ENCODE measurements at places on chromosomes 3 and 15.

- DNase-seq: no peak
Observed at GRCh38 chr3:72272356-72272755, 487.4 kb upstream of the PROK2 start.

DNA sequence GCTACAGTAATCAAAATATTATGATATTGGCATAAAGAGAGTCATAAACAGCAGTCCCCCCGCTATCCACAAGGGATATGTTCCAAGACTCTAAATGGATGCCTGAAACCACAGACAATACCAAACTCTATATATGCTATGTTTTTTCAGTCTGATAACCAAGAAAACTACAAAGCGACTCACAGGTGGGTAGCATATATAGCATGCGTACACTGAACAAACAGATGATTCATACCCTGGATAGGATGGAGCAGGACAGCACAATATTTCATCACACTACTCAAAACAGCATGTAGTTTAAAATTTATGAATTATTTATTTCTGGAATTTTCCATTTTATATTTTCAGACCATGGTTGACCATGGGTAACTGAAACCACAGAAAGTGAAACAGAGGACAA lies 87.0 kb upstream of the PPP2R3A start:
- no peak for DNase-seq

DNA sequence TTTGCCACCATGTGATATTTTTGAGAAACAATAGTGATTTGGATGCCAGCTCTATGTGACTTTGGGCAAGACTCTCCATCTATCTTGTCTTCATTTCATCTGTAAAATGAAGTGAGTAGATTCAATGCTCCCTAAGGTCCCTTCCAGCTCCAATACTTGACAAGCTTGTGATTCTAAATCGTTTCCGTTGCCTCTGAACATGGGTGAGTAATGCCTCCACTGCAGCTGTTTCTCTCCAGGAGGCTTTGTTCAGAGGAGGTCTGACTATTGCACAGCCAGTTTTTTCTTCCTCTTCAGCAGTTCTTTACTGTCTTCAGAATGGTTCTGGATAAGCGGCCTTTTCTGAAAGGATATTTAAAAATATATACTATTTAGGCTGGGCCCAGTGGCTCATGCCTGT lies 14.8 kb upstream of the TMOD3 start:
- DNase-seq: no peak

GRCh38 chr3:63951492-63952247 lies 39.5 kb upstream of the SCAANT1 start:
- no peak for DNase-seq

DNA sequence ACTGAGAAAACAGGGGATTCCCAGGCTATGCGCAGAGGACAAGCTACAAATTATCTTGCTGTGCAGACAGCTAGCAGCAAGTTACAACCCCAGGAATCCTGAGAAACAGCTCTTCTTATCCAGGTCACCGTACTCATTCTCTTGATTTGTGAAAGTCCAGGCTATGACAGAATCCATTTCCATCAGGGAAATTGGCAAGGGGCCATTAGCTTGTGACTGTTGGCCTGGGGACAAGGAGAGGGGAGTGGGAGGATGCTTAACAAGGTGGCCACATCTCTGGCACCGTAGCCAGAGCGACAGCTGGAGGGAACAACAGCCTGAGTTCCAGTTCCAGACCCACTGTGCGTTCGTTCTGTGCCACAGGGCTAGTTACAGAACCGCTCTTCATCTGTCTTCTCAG lies 44.9 kb upstream of the PLXNA1 start:
- DNase-seq: no peak

- DNase-seq: no peak
Observed at GRCh38 chr3:166123576-166123975, 286.4 kb upstream of the BCHE start.

DNA sequence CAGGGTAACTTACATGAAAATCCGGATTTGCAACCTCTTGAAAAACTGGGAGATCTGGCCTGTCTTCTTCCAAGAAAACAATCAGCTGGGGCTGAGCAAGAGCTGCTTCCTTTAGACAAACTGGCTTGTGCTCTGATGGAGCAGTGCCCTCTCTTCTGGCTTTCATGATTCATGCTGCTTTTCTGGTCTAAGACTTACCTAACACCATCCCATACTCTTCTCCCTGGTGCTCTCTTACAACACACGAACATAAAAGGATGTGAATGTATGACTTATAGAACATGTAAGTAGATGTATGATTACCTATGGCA lies 9.9 kb downstream of the TJP1 start:
- DNase-seq: no peak

GRCh38 chr3:195895861-195896360 lies 12.4 kb downstream of the TNK2 start:
- DNase-seq: no peak

DNA sequence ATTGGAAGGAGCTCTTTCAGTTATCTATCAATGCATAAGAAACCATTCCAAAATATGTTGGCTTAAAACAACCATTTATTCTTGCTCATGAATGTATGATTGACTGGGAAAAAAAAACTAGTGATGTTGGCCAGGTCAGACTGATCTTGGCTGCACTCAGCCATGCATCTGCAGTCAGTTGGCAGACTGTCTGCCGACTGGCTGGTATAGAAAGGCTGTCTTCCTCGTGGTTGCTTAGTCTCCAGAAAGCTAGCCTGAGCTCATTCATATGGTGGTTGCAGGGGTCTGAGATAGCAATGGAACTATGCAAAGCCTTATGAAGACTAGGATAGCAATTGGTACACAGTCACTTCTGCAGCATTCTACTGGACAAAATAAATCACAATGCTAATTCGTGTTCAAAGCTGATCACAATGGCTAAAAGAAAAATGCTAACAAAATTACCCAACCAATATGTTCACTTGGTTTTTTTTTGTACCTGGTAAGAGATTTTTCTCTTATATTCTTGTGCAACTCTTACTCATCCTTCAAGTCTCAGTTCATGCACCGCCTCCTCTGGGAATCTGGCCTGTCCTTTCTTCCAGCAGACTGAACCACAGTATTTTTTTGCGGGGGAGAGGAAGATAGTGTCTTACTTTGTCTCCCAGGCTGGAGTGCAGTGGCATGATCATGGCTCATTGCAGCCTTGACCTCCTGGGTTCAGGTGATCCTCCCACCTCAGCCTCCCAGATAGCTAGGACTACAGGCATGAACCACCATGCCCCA lies 126.8 kb downstream of the KCNAB1 start:
- DNase-seq: no peak

DNA sequence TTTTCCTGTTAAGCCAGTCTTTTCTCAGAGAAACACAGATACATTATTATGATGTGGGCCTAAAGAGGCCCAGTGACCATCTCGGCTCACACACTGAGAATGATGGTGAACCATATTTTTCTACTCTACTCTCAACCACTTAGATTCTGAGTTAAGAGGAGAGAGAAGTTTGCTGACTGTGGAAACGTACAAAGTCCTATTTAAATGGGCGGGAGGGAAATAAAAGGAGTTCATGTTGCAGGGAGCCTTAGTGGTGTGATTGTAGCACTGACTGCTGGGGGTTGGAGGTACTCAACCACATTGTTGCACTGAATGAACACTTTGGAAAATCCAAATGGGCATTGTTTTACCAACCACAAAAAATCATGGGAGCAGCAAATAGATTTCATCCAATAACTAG lies 51.0 kb downstream of the ATP8B4 start:
- DNase-seq: no peak

- no peak for DNase-seq
Observed at GRCh38 chr3:118988198-118989130, 46.2 kb downstream of the IGSF11 start.

DNA sequence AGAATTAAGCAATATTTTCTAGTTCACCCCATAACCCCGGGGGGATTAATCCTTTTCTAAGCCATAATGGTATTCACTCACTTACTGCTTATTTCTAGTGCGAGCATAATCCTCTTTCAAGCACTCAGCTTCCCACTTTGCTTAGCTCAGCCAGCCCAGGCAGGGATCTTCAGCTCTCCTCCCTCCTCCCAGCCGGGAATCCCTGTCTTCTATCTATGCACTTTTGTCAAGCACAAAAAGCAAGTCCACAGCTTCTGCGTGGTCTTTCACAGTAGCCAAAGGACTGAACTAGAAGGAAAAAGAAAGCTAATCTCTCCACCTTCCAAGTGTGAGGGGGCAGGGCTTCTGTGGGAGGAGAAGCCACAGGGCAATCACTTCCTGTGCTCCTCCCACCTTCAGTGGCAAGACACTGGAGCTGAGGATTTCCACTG lies 62.8 kb downstream of the PEX5L start:
- DNase-seq: no peak

GRCh38 chr3:151403246-151403645 lies 18.7 kb upstream of the P2RY12 start:
- DNase-seq: no peak

GRCh38 chr3:74693251-74693650 lies 78.8 kb upstream of the CNTN3 start:
- no peak for DNase-seq

DNA sequence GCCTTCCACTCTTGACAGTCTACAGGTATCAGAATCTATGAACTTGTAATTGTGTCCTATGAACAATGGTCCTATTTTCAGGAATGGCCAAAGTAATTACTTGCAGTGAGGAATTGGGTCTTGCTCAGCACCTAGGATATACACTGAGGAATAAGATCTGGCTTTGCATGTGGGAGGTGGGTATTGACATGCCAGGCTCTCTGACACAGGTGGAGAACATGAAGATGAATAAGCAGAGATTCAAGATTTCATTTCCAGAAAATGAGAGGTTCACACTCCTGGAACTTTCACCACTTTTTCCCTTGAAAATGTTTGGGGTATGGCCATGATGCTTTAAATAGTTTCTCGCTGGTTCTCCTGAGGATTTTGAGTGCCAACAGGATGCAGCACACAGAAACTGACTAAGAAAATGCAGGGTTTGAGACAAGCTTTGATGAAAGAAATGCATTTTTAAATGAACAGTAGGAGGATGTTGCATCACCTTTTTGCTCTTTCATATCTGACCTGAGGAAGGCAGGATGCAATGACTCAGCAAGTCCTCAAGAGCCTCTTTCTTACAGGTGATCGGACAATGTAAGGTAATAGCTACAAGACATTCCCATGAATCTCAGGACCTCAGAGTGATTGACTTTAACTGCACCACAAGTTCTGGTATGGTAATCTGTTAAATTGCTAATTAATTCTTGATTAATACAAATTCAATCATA lies 3.7 kb downstream of the HRG start:
- no peak for DNase-seq

GRCh38 chr15:37882640-37883039 lies 51.8 kb upstream of the TMCO5A start:
- DNase-seq: no peak

DNA sequence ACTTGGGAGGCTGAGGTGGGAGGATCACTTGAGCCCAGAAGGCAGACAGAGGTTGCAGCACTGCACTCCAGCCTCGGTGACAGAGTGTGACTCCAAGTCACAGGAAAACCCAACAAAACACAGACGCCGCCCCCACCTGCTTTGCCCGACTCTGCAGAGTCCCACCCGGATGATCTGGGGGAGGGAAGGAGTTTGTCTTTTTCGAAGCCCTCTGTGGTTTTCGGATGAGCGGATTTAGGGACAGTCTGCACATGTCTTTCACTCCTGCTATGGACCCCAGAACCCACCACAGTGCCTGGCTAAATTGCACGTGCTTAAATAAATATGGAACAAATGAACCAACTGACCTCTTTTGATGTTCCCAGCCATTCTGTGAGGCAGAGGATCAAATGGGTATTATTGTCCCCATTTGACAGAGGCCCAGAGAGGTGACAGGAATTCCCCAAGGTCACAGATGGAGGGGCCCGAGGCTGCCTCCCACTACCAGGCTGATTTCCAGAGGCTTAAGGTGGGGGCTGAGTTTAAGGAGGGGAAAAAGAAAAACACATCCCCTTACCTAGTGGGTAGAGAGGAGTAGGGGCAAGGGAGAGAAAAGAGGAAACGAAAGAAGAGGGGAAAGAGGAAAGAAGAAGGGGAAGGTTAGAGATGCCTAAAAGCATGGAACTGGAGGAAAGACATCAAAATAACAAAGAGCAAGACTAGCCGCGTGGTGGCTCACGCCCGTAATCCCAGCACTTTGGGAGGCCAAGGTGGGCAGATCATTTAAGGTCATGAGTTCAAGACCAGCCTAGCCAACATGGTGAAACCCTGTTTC lies 59.4 kb upstream of the TFRC start:
- no peak for DNase-seq

- DNase-seq: no peak
Observed at GRCh38 chr3:50336452-50337174, 4.0 kb downstream of the RASSF1 start.
